Bronchial smooth muscle cell (primary cell): ENCODE measurements at places on chromosomes 1 and 21. TPM values are rescaled to one million over a fixed set of nuclear protein-coding genes. Genes with fewer than 3 reads are reported as not detected.

C1orf116 gene
- total RNA-seq, result under 0.01 TPM in 2 replicates

OR6F1 gene
- not detected in 2 replicates for total RNA-seq

TDRD5 gene
- not detected in 2 replicates for total RNA-seq

MROH9 gene
- total RNA-seq, result 0.09 TPM in 1 of 2 replicates, not detected in the other

ASB17 gene
- not detected in 2 replicates for total RNA-seq

LMX1A gene
- not detected in 2 replicates for total RNA-seq

TTC39A gene
- 0.26 and 1.1 TPM in 2 replicates for total RNA-seq

VWA5B1 gene
- total RNA-seq, result not detected in 2 replicates

TBX15 gene
- total RNA-seq, result 0.26 TPM in 1 of 2 replicates, not detected in the other

CSF1 gene
- total RNA-seq, result 19.1 and 38.9 TPM in 2 replicates
